CD8-positive, alpha-beta memory T cell (primary cell): ENCODE measurements at places on chromosomes 4 and X.
A peak's percentile ranks its signal among the peaks of the same experiment; 100 is the strongest.

DNA sequence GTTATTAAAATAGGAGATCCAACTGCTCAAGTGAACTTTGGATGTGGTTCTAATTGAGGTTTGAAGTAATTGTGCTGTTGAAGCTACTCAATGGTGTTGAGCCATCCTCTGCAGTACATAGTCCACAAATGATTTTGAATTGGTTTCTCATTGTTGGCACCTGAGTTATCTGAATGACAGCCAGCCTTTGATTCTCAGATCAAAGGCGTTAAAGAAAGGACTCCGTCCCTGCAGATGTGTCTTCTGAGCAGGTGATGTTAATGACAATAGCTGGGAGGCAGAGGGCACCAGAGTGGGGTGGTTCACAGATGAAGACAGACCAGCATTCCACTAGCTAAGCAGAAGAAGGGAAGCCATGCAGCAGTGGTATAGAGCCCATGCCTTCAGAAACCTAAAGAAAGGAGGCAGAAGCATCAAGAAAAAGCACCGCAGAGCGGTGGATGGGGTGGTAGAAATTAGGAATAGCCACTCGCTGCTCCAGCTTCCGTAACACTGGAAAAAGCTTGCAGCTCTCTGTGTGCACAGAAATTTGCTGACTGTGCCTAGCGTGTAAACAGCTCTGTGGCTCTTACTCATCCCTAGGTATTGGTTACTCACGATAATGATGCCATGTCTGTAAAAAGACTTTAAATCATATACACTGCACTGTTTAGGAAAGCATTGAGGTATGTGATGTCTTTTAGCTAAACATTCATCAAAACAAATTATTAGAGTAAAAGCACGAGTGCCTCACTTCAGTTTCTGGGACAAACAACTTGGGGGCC is 79.2 kb upstream of the CLCN4 start:
- peaks cover under 1% of the 10 kb centered on the region for H3K4me1 ChIP-seq
- H3K27me3 ChIP-seq = no peaks in the 10 kb centered on the region
- H3K27ac ChIP-seq = no peak overlapping the region

DNA sequence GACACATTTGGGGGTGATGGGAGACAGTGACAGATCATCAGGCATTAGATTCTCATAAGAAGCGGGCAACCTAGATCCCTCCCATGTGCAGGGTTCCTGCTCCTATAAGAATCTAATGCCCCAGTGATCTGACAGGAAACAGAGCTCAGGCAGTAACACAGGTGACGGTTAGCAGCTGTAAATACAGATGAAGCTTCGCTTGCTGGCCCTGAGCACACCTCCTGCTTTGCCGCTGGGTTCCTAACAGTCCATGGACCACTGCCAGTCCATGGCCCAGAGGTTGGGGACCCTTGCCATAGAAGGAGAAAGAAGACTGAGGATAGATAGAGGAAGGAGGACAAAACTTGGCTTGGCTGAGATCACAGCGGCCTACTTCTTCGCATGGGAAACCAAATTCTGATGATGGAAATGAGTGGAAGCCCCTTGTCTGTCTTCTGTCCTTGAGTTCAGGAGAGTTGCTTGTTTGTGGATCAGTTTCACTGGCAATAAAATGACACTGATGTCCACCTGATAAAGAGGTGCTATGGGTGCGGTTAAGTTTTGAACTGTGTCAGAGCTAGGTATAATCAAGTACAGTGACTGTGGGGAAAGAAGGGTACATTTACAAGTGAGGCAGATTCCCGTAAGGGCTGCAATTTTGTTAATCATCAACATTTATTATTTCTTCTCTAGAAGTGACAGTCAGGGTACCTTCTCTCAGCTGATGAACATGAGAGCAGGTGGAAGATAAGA is 1.7 kb upstream of the TIFA start:
- H3K27me3 ChIP-seq = no peaks in the 10 kb centered on the region
- H3K4me1 ChIP-seq = peaks cover 42% of the 10 kb centered on the region
- no peak for DNase-seq
- H3K27ac ChIP-seq = peak overlapping the region; percentile 44
- peak overlapping the region; percentile 27 for H3K4me3 ChIP-seq

GRCh38 chrX:3175659-3176438 is 134.6 kb downstream of the ARSF start:
- H3K27me3 ChIP-seq = no peaks in the 10 kb centered on the region
- no peak for DNase-seq
- H3K27ac ChIP-seq = no peak overlapping the region
- no peak overlapping the region for H3K4me3 ChIP-seq
- no peaks in the 10 kb centered on the region for H3K36me3 ChIP-seq
- H3K4me1 ChIP-seq = no peaks in the 10 kb centered on the region

- H3K27me3 ChIP-seq = no peaks in the 10 kb centered on the region
- DNase-seq = no peak
- no peak overlapping the region for H3K4me3 ChIP-seq
- H3K36me3 ChIP-seq = no peaks in the 10 kb centered on the region
- no peaks in the 10 kb centered on the region for H3K4me1 ChIP-seq
Measured at GRCh38 chr4:3682236-3683076, 83.7 kb upstream of the ADRA2C start.

- no peaks in the 10 kb centered on the region for H3K4me1 ChIP-seq
- no peaks in the 10 kb centered on the region for H3K36me3 ChIP-seq
- no peaks in the 10 kb centered on the region for H3K27me3 ChIP-seq
Measured at GRCh38 chr4:136793848-136794247, 738.4 kb downstream of the PCDH18 start.

DNA sequence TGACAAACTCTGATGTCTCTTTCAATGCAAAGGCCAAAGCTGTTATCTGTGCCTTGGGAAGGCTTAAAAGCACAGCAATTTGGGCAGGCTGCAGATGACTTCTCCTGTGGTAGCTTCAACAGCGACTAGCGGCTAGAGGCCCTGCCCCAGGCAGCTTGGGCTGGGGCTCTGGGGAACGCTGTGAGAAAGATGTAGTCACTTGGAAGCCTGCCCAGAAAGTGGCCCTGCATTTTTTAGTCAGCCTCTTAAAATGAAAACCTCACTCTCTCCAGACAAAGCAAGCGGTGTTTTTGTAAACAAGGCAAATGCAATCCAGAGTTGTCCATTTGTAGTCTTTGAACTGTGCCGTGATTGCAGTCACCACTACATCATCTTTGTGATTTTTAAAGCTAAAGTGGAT is 27.5 kb downstream of the PCYT1B start:
- no peak overlapping the region for H3K27ac ChIP-seq
- no peak overlapping the region for H3K4me3 ChIP-seq
- no peaks in the 10 kb centered on the region for H3K4me1 ChIP-seq
- no peaks in the 10 kb centered on the region for H3K27me3 ChIP-seq
- no peaks in the 10 kb centered on the region for H3K36me3 ChIP-seq

DNA sequence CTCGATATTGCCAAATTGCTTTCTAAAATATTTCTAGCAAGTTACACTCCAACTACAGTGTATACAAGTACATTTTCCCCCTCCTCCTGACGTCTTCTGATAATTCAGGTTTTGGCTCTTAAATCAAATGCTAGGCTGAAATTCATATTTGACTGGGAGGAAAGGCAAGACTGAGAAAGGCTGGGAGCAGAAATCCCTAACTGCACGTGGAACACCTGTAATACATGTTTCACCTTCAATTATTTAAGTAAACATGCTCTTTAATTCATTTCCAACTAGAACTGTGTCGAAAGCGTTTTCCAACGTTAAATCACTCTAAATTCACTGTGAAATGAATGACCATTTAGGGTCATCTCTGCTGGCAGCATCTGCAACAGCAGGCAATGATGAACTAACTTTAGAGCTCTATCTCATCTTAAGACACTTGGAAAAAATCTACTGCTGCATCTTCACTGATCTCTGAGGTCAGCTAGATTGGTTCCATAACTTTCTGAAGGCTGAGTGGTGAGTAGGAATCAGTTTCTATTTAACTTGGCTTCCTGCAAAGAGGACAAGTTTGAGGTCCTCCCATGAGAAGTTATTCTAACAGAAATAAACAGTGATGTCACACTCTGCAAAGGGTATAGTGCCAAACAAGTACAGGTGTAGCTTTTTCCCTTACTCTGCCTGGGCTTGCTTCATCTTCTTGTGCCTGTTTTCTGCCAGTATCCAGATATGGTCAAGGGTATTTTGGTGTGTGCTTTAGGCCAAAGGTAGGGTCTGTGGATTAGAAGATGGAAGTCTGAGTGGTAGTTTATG is 144.3 kb upstream of the PAK3 start:
- H3K27ac ChIP-seq = no peak overlapping the region
- no peak overlapping the region for H3K4me3 ChIP-seq
- H3K4me1 ChIP-seq = no peaks in the 10 kb centered on the region
- H3K36me3 ChIP-seq = no peaks in the 10 kb centered on the region
- H3K27me3 ChIP-seq = no peaks in the 10 kb centered on the region
- no peak for DNase-seq

GRCh38 chrX:5100004-5100403 is 1128.7 kb downstream of the NLGN4X start:
- no peak for DNase-seq
- H3K4me1 ChIP-seq = no peaks in the 10 kb centered on the region

- H3K27ac ChIP-seq = peak within 1 kb of the TSS; percentile 43
- no peaks in the 10 kb centered on the region for H3K36me3 ChIP-seq
- peak within 1 kb of the TSS; percentile 39 for H3K4me3 ChIP-seq
- no peaks in the 10 kb centered on the region for H3K27me3 ChIP-seq
- H3K4me1 ChIP-seq = no peaks in the 10 kb centered on the region
Measured at GRCh38 chrX:129540068-129540653, at the start of gene OCRL. Gene OCRL (plus strand): TSS chrX:129540259. CDS start chrX:129540440, 181 bp downstream.

- H3K27me3 ChIP-seq = no peaks in the 10 kb centered on the region
- no peak for DNase-seq
Measured at GRCh38 chr4:72797486-72797885, 228.5 kb upstream of the ADAMTS3 start.

GRCh38 chr4:47213106-47213505 is 181.7 kb downstream of the GABRB1 start:
- no peaks in the 10 kb centered on the region for H3K36me3 ChIP-seq
- H3K4me1 ChIP-seq = no peaks in the 10 kb centered on the region
- no peaks in the 10 kb centered on the region for H3K27me3 ChIP-seq
- no peak overlapping the region for H3K27ac ChIP-seq

DNA sequence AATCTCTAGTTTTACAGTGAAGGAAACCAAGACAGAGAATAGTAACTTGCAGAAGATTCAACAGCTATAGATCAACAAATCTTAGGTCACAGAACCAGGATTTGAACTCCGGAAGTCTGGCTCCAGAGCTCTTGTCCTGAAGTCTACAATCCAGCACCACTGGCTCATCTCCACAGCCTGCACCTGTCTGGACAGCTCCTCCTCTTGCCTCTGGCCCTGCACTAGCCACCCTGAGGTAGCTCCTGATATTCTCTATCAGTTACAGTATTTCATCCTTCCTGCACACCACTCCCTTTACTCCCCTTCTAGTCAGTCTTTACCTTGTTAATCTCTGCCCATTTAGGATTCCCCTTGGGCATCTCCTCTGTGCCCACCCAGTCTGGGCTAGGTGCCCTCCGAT is 58.1 kb upstream of the LNX1 start:
- no peaks in the 10 kb centered on the region for H3K4me1 ChIP-seq
- H3K36me3 ChIP-seq = no peaks in the 10 kb centered on the region
- no peak overlapping the region for H3K27ac ChIP-seq
- no peak overlapping the region for H3K4me3 ChIP-seq

GRCh38 chrX:39813631-39814277 is 284.0 kb downstream of the BCOR start:
- no peak overlapping the region for H3K27ac ChIP-seq
- no peaks in the 10 kb centered on the region for H3K4me1 ChIP-seq
- DNase-seq = no peak
- no peak overlapping the region for H3K4me3 ChIP-seq
- no peaks in the 10 kb centered on the region for H3K27me3 ChIP-seq
